ENCODE measurements at places on chromosomes 7 and 10.

GRCh38 chr7:107948645-107949442, 54.1 kb downstream of the LAMB1 start:
- no peak for DNase-seq

DNA sequence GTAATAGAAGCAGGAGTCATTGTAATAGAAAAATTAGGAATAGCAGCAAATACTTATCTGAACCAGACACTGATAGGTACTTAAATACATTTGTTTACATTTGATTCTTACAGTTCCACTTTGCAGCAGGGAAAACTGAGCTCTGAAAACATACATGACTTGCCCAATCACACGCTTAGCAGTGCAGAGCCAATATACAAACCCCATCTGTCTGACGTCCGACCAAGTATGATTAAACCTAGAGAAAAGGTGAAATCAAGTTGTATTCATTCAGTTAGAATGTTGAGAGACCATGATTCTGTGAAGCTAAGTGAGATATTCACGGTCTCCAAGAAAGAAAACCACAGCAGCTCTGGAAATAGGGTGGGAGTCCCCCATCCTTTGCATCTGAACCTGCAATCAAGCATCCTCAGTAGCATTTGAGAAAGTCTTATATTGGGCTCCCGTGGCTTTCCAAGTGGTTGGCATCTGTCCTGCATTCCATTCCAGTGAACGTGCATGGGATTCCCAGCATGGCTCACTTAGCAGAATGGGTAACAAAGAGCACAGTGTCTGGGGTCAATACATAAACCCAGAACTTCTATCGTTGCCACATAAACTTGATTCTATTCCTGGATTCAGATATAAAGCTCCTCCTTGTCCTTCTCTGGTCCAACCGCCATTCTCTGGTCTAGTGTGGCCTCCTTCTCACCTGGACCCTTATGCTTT, 148.7 kb upstream of the RSU1 start:
- no peak for DNase-seq

GRCh38 chr10:24727786-24728185, 4.1 kb upstream of the ARHGAP21 start:
- no peak for DNase-seq

- no peak for DNase-seq
Observed at GRCh38 chr10:89591111-89591795, 53.8 kb downstream of the PANK1 start.

- no peak for DNase-seq
Observed at GRCh38 chr7:150324373-150324961, 1.1 kb upstream of the ACTR3C start.

GRCh38 chr7:24724451-24725190, 32.6 kb downstream of the GSDME start:
- no peak for DNase-seq

DNA sequence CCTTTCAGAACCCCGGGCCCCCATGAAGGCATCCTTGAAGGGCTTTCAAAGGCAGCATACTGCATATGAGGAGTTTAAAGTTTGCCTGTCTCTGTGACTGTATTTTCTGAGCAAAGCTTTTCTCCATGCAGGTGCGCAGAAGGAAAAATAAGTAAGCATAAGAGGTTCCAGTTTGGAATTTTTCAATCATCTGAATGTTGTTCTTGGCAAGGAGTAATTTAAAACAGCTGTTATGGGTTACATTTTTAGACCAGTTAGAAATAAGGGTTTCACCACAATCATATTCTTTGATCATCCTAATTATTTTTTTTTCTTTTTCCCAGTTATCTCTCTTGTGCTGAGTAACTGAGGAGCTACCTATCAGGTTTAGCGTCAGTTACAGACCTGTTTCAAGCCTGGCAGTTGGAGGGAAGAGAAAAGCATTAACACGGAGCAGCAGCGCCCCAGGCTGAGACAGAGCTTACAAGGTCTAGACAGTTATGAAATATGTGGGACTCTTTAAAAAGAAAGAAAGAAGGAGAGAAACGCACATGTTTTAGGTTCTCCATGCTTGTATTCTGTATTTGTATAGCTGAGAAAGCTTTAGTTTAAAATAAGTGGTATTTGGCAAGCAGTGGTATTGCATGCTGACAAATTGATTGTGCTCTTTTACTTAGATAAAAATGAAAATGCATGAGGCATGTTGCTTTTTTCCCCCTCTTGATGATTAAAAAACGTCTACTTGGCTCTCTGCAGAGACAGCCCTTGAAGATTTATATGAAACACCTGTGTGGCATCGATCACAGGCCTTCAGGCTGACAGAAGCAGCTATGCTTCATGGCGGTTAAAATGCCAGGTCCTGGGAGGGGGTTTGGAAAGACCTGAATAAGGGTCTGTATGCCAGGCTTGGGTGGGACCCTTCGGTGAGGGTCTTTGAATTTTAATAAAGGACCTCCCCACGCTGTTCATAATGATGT, 157.6 kb downstream of the GRK5 start:
- DNase-seq = no peak

DNA sequence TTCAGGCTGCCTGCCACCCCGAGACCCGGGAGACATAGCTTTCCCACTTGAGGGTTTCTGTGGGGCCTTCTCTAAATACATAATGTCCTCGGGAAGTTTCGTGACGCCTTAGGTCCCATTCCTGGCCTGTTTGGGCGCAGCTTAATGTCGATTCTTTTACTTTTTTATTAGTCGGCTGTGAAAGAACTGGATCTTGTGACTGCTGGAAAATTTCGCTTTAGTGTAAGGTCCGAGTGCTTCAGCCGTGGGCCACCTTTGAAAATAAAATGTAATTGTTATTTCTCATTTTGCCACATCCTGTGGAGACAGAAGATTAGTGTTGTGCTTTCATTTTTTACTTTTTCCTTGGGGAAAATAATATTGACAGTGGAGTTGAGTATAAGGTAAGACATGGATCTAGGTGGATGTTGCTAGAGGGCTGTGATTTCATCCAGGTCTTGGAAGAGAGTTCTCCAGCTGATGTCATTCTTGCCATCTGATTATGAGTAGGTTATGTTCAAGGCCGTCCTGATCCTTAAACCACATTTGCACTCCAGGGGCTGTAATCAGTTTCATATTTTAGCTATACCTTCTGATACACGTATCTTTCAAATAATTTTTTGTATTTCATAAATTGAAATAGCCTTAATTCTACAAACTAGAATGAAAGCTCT, 830 bp downstream of the RAB18 start:
- no peak for DNase-seq

- DNase-seq = no peak
Observed at GRCh38 chr7:150322114-150322832, 882 bp upstream of the LRRC61 start.

- no peak for DNase-seq
Observed at GRCh38 chr7:1987591-1988532, 244.9 kb downstream of the MAD1L1 start.

DNA sequence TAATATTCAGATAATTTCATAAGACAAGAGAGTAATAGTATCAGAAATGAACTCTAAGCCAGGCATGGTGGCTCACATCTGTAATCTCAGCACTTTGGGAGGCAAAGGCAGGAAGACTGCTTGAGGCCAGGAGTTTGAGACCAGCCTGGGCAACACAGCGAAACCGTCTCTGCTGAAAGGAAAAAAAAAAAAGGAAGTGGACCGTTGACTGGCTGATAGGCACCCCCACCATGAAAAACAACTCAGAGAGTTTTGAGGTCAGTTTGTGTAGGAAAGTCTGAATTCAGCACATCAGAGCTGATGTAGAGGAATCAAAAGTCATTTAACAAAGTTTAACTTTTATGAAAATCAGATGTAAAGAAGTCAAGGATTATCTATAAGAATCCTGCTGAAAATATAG, 63.2 kb upstream of the AMPH start:
- DNase-seq = no peak

- no peak for DNase-seq
Observed at GRCh38 chr7:10803720-10804119, 170.0 kb upstream of the PHF14 start.

DNA sequence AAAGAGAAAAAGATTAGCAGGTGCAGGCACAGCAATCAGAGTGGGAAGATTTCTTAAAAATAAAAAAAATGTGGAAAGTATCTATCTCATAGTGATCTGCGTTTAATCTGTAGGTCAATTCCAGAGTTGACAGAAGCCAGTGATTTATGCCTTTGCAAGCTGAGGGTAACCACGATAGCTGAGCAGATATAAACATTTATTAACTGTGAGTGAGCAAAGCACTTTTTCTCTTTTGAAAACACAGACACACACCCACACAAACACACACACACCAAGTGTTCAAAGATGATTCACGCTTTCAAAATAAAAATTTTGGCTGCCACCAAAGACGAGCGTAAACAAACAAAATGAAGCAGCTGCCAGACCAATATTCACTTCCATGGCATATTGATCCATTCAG, 243.2 kb upstream of the SLC26A5 start:
- no peak for DNase-seq

- no peak for DNase-seq
Observed at GRCh38 chr10:65952086-65952485, 973.8 kb upstream of the LRRTM3 start.

DNA sequence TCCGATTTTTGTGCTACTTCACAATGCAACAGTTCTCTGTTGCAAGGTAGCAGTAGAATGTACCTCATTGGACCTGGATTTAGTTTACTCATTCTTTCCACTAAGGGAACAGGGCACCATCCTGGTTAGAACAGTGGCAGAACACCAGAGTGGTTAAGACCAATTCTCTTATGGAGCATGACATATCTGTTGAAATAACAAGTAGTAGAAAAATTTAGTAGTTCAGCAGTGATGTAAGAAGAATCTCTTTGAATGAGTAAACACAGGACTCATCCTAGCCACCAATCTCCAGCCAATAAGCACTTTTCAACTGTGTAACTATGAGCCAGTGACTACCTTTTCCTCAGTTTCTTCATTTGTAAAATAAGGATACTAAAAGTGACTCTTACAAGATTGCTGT, 2.4 kb downstream of the ANKRD22 start:
- no peak for DNase-seq

DNA sequence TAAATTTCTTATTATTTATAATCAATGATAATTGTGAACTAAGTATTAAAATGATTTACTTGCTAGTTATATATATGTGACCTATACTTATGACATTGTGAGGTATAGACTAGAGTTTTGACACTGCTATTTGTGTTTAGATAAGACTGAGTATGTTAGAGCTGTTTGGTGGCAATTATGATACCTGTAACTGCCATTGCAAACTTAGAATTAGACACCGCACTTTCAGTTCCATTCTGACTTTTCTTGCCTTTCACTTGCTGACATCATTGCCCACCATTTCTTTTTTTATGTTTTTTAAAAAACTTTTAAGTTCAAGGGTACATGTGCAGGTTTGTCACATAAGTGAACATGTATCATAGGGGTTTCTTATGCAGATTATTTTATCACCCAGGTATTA, 214.5 kb downstream of the MBL2 start:
- no peak for DNase-seq

DNA sequence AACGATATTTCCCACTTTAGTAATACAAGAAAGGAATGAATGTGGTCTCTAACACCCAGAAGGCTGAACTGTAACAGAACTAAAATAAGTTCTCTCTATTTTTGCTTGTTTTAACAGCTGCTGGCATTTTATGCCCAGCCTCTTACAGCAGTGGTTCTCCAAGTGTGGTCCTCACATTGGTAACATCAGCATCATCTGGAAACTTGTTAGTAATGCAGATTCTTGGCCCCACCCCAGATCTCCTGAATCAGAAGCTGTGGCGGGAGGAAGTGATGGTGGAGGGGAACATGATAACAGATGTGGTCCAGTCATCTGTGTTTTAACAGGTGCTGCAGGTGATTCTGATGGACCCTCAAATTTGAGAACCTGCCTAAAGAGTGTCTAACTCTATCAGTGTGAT, 170.1 kb downstream of the TMEM26 start:
- no peak for DNase-seq

All from NCI-H187 treated with DMSO at 0.1 percent for 48 hours (cell line).